ENCODE measurements at places on chromosomes 5 and 9.

- no peak for DNase-seq
These were observed 217.6 kb downstream of the CDH18 start for GRCh38 chr5:19770396-19770795.

- no peak for DNase-seq
These were observed 33.5 kb downstream of the ANXA2R start for GRCh38 chr5:43006424-43007202.

DNA sequence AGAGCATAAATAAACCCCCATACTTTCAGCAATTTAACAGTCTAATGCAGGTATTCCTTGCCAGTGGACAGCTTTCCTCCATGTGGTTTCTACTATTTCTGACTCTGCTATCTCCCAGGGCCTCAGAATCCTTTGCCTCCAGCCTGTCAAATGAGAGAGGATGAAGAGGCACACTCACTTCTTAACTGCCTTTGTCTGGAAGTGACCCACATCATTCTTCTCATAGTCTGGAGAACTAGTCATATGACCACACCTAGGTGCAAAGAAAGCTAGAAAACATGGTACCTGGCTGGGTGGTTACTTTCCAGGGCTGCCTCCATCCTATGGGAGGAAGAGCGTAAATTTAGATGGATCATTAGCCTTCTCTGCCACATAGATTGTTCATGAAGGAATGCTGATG lies 22.5 kb downstream of the PALM2AKAP2 start:
- no peak for DNase-seq

DNA sequence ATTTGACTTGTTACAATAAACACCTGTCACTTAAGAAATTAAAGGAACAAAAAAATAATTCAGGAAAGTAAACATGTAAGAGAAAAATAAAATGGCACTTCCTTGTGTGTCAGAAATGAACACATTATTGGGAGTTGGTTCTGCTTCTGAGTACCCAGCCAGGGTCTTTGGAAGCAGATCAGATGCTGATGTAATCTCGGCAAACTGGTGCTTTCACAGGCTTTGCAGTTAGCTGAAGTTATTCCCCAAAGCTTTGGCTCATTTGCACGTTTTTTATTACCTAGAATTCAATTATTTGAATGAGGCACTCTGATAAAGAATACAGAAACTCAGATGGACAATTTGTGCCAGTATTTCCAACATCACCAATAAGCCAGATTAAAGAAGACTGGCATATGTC lies 10.9 kb downstream of the CDH18 start:
- no peak for DNase-seq

DNA sequence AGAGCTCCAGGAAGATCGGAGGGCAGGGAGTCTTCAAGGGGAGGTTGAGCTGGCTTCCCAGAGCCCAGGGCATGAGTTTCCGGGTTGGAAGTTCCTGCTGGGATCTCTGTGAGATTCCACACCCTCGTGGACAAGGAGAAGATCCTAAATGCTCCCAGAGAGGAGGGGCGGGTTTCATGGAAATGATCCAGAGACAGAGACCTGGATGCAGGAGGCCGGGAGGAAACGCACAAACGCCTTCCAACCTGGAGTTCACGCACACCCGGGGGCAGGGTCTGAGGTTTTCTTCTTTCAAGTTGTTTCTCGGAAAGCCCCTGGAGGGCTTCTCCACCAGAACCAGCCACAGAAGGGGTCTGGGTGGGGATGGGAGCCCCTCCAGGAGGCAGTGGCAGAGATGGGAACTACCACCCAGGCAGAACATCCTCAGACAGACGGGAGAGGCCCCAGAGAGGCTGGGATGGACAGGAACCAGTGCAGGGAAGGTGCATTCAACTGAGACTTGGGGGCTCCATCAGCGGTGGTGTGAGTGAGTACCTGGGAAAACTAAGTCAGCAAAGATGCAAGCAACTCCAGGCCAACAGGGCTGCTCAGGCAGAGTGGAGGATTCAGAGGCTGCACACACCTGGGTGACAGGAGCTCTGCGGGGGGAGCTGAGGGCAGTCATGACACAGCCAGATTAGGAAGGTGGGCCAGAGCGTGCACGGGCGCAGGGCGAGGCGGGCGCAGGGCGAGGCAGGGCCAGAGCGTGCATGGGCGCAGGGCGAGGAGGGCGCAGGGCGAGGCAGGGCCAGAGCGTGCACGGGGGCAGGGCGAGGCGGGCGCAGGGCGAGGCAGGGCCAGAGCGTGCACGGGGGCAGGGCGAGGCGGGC lies 52.1 kb upstream of the EXOC3 start:
- no peak for DNase-seq

DNA sequence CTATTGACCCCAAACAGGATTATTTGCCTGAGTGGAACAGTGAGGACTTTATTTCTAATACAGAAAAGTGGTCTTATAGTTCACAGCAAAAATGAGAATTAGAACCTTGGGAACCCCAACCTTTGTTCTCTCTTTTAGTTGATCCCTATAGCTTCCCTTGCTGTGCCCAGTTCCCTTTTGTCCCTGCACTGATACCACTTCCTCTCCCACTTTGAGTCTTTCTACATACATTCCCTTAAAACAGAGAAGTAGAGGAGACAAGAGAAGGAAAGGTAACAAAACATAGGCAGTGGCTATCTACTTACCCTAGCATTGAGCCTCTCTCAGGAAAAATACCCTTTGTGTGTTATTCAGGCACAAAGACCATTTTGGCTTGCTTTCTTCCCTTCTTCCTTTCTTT lies 246.4 kb downstream of the FAM114A2 start:
- no peak for DNase-seq
